Hematopoietic multipotent progenitor cell treated with erythropoietin and hydrocortisone succinate and interleukin-3 and kit ligand, for 15 days (in vitro differentiated cells): ENCODE measurements at places on chromosomes 3 and 15.

DNA sequence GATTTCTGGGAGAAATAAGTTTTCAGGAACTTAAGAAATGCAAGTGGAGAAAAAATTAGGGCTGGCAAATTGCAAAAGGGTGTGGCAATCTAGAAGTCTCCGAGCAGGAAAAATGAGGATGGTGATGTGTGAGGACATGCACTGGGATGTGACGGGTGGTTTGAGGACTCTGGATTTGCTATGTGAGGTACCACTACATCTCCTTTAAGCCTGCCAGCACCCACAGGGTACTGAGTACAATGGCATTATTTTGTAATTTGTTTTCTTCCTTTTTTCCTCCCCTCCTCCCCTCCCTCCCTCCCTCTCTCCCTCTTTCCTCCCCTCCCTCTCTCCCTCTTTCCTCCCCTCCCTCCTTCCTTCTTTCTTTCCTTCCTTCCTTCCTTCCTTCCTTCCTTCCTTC lies 237.5 kb downstream of the GAP43 start:
- DNase-seq = no peak

GRCh38 chr3:61847784-61848462 lies 286.6 kb downstream of the PTPRG start:
- DNase-seq = no peak

- no peak for DNase-seq
Measured at GRCh38 chr3:80227216-80227615, 459.4 kb upstream of the ROBO1 start.

GRCh38 chr3:50423543-50423942 lies 64.2 kb upstream of the TMEM115 start:
- DNase-seq = no peak

GRCh38 chr15:69661446-69661845 lies 208.8 kb downstream of the RPLP1 start:
- DNase-seq = no peak

DNA sequence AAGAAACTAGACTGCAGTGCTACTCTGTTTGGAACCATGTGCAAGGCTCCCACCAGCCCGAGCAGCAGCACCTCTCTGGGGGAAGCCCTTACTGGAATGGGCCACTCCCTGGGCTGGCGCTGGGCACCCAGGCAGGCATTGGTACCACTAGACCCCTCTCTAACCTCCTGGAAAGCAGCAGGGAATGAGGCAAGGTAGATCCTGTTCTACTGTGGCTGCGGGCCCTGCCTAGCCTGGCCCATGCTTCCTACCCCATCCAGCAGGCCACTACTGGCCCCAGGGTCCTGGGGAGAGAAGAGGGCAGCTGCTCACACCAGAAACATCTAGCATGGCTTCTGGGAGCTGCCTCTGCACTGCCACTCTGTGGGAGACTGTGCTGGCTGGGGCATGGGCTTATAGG lies 44.8 kb downstream of the MESD start:
- no peak for DNase-seq

- DNase-seq = no peak
Measured at GRCh38 chr15:76169018-76169417, 109.2 kb downstream of the TMEM266 start.

DNA sequence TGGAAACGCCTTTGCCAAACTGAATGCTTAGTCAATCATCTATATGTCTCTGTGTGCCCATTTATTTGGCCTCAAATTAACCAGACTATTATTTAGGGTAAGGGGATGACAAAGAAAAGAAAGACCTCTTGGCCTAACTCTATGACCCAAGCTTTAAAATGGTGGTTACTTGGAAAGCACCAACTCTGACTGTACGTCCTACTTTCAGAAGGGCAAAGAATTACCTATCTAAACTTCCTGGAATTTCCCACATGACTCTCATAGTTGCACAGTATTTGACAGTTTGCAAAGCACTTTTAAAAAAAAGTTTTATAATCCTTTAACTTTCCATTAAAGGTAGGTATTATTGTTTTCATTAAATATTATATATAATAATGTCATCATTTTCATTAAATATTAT lies 6.3 kb upstream of the MTHFS start:
- DNase-seq = no peak

- DNase-seq = no peak
Measured at GRCh38 chr3:18886331-18886730, 262.0 kb upstream of the KCNH8 start.

DNA sequence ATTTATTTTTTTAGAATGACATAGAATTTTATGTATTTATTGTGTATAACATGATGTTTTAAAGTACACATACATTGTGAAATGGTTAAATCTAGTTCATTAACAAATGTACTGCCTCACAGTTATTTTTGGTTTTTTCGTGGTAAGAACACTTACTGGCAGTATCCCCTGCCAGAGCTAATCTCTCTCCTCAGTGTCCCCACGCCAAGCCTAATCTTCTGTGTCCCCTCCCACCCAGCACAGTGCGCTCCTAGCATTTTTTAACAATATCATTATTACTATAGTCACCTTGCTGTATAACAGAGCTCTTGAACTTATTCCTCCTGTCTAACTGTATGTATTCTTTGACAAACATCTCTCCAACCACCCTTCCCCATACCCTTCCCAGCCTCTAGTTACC lies 333.2 kb downstream of the GABRB3 start:
- no peak for DNase-seq

DNA sequence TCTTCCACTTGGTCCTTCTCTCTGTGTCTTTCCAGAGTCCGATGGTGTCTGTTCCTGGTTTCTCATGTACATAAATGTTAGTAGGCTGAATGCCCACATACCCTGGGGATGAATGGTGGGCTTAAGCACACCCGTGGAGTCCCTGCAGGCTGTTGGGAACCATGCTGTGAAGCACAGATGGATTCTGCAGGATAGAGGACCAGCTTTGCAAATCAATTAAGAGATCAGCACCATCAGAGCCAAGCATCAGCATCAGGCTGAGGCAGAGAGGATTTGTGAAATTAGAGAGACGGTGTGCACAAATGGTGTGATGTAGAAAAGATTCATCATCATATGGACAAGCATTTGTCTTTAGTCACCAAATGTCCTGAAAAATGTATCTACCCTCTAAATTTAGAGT lies 127.1 kb downstream of the SV2B start:
- no peak for DNase-seq

DNA sequence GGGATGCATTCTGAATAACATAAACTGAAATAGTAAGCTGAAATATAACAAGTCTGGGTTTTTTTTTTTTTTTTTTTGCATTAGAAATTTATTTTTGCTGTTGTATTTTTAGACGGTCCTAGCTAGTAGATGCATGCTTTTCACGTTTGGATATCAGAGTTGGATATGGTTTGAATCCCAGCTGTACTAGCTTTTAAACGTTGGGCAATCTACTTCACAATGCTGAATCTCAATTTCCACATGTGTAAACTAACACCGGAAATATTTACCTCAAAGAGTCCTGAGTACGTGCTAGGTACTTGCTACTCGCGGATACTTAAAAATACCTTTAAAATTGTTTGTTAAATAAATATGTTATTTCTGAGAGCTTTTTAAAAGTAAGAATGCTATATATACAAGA lies 139.8 kb downstream of the BBX start:
- DNase-seq = no peak

DNA sequence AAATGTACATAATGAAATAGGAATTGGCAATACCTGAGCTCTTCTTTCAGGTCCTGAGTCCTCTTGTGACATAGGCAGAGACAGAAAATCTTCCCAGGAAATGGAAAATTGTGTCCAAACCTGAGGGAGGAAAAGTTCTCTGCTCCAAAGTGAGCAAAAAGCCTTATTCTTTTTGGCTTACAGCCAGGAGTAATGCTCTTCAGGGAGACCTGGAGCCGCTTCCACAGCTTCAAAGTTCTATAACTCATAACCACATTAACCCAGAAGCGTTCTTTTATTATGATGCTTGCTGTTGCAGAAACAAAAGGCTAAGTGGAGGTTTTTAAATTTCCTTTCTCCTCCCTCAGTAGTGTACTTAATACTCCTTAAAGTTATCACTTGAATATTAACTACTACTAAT lies 633 bp downstream of the IGSF10 start:
- DNase-seq = no peak

DNA sequence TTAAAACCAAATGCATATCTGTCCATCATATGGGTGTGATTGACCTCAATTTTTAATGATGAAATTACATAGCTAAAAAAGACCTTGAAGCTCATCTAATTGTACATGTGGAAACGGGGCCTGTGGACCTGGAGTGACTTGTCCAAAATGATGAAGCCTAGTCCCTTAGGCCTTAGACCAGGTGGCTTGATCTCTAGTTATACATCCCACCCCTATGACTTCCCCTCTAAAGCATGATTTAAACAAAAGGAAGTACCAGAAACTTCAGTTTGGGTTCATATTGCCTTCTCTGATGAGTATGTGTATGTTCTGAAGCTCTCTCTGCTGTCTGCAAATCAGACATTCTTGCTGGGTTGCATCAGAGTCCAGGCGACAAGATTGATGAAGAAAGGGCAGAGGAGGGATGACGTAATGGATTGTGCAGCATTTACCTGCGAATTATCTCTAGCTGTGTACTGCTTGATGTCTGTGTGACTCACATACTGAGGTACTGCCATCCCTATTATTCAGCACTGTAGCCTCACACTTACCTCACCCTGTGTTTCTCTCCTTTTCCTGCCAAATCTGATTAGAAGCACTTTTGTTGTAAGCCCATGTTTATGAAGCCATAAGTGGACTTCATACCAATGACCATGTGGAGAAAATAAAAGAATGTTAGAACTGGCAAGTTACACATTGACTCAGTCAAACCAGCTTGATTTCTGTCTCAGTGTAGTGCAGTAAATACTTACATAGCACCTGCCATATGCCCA lies 111.5 kb downstream of the FILIP1L start:
- DNase-seq = no peak

DNA sequence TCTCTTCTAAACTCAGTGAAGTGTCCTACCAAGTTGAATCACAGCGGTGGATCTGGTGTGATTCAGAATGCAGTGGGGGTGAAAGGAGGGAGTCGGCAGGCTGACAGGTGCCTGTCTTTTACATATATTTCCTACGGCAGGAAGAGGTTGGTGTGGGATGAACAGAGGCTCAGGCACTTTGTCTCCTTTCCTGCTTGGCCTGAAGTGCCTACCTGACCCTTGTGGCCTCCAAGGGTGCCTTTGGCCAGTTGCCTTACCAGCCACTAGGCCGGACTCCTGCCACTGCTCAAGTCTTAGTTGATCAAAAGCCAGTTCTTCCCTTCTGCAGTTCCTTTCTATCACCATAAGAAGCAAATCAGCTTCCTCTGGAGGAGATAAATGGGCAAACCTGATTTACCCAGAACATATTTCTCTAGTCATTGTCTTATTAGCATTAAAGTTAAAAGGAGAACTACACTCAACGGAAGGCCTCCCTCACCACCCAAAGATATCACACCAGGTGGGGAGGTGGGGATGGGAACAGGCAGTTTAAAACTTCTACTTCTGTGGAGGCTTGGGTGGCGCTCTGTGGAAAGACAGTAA lies 52.1 kb downstream of the CRTC3 start:
- no peak for DNase-seq

DNA sequence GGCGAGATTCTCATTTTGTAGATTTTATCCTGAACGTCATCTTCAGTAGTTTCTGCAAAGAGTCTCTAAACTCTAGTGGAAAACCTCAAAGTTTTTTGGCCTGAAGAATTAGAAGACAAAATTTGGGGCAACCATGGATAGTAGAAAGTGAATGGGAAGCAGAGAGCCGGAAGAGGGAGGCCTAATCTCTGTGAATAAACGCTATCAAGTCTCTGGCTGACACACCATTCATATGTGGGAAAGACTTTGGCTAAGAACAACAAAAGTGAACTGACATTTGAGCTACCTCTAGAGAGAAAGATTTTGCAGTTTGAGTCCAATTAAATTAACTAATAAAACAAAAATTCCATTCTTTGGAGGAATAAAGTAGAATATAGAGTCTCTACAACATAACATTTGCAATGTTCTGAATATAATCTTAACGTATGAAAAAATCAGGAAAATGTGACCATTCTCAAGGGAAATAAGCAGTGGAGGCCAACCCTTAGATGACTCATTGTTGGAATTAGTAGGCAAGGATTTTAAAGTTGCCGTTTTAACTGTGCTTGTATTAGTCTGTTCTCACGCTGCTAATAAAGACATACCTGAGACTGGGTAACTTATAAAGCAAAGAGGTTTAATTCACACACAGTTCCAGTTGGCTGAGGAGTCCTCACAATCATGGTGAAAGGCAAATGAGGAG lies 184.6 kb downstream of the C3orf38 start:
- DNase-seq = no peak

- no peak for DNase-seq
Measured at GRCh38 chr3:149999421-149999820, 28.7 kb upstream of the PFN2 start.

DNA sequence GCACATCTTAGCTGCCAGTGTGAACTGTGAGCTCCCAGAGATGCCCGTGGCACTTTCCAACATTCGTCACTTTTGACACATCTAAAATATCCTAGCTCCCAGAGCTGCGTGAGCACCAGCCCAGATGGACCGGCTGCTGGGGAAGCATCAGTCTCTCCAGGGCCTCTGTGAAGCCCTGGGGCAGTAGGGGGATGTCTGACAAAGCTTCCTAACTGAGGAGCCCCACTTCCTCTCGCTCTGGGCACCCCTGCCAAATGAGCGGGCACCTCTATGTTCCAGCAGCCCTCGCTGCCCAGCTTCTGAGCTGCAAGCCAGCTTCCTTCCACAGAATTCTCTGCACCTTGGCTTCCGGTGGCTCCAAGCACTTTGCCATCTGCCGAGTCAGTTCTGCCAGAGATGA lies 91.1 kb downstream of the LIPC start:
- DNase-seq = no peak

DNA sequence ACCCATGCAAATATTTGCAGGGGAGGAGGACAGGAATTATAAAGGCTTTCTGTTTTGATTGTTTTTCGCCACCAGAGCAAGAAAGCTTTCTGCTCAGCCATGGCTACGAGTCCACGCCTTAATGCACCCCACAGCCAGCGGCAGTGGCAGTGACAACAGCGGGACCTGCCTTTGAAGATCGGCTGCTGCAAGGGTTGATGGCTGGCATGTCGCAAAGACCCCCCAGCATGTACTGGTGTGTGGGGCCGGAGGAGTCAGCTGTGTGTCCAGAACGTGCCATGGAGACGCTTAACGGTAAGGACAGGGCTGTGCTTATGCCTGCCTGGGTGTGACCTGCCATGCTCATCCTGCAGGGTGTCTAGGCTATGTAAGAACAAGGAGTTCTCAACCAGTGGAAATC lies 5.3 kb downstream of the LRRK1 start:
- DNase-seq = no peak
